CMK (cell line): ENCODE measurements at places on chromosomes 7 and 10.

DNA sequence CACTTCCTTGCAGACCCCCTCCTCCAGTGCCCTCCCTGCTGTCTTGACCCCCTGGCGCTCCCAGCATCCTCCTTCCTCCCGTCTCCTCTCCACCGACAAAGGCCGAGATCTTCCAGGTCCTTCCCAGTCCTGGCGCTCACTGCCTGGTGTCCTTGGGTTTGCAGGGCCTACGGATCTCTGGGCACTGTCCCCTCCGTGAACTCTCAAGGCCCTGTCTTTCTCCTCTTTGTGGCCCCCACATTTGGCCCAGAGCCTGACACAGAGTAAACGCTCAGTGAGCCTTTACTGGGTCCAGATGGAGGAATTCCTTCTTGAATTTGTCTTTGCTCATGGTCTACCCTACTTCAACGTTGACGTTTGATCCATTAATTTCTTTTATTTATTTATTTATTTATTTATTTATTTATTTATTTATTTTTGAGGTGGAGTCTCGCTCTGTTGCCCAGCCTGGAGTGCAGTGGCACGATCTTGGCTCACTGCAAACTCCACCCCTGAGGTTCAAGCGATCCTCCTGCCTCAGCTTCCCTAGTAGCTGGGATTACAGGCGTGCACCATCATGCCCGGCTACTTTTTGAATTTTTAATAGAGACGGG, 29.7 kb downstream of the TMEM270 start:
- no peak for DNase-seq

- DNase-seq: peak; percentile 59
These were observed 93.0 kb downstream of the NHLRC2 start for GRCh38 chr10:113947184-113948041.

DNA sequence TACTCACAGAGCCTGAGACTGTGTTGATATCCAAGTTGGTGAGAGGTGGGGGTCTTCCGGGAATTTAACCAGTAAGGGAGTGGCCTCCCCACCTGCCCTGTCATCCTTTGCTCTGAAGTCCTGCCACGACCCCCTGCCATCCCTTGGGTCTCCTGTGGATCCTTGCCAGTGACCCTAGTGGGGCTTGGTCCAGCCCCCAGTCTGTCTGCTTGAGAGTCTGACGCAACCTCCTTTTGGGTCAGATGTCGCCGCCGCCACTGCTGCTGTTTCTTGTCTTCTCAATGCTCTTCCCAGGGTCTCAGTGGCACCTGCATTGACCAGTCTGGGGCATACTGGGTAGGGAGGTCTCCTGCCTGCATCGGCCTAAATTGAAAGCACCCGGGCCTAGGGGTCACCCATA, 28.8 kb downstream of the PAX2 start:
- no peak for DNase-seq

DNA sequence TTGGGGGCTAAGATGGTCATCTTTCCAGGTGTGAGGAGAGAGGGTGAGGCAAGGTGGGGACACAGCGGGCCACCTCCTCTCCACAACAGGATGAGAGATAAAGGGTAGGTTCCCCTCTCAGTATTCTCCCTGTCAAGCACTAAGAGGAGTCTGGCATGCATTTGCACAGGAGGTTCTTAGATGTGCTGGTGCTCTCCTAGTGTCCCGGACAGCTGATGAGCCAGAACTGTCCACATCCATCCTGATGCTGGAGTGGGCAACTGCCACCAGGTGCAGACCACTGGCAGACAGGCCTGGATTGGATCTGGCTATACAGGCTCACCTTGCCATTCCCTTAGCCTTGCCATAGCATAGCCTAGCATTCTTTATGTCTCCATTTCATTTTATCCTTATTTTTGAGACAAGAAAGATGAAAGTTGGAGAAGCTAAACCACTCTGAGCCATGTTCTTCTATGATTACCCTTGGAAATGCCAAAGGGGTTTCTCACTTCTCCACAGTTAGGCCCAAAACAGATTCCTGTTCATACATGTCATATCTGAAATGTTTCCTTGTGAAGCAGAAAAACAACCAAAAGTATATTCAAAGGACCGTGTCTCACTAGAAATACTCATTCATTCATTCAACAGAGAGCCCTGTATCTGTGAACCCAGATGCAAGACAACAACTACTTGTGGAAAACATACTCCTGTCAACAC, 48.8 kb upstream of the ANTXRL start:
- no peak for DNase-seq

GRCh38 chr10:10222304-10222841, 795.3 kb upstream of the CELF2 start:
- DNase-seq: no peak

DNA sequence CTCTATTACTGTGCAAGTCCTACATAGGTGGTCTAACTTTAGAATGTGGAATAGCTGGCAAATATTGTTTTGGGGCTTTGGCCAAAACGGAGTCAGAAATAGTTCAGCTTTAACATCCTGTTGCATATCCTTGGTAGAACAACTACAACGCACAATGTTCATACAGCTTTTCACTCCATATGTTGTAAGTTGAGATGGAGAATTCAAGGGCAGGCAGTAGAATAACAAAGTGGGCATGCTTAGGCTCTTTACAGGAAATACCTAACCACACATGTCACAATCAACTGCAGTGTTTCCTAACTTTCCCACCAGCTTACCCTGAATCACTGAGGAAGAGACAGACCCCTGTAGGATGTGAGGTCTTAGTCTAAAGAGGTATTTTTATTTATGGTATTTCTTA, 122.3 kb downstream of the PPP1R3A start:
- DNase-seq: no peak

DNA sequence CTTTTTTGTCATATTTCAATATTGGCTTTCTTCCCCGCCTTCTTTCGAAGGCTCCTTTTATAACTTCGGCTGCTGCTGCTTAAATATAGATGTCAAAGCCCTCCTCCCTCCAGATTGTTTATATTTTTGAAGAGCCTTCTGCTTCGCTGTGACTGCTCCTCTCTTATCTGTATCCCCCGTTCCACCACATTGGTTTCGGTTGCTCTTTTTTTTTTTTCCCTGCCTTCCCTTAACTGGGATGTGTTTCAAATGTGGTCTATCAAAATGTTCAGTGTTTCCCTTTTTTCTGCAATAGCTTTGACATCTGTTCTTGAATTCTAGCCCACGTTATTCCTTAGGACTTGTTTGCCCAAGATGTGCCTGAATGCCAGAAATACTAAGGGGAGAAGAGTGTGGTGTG, 96.4 kb downstream of the CUX1 start:
- peak; percentile 68 for DNase-seq

DNA sequence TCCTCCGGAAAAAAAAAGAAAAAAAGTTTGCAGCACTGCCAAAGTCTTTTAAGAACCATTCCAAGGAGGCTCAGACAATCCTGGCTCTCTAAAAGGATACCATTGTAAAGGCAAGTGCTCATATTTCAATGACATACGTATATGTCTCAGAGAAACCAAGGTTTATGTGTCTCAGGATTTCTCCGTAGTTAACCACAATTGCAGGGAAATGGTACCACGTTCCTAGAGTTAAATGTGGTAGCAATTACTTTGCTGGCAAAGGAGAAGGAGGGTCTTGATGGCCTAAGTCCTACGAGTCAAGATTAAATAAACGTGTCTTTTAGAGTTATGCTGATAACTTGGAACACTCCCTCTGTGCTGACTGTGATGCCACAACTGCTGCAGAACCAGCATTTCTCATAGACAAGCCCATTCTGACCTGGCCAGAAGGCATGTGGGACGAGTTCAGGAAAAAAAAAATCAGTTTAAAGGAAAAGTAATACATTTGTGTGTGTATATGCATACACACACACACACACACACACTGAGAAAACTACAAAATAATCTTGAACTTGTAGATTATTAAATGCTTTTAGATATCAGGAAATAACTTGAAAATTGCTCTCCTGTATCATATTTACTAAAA, 245.9 kb downstream of the FGFR2 start:
- no peak for DNase-seq

DNA sequence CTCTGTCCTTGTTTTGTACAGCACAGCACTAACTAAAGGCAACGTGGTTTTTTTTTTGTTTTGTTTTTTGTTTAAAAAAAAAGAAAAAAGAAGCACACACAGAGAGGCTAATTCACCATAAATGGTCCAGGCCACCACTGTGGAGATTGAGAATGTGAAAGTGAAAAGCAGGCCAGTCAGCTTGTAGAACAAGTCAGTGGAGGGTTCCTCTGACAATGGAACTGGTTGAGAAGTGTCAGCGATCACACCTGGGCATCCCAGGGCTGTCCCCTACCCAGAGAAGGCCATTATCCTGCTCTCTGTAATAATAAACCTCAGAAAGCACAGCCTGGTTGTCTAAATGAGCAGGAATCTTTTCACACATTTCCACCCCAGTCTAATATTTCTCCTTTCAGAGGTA, 119.6 kb upstream of the ZNF438 start:
- DNase-seq: no peak

- no peak for DNase-seq
These were observed 429.1 kb upstream of the NFE2L3 start for GRCh38 chr7:25722856-25723255.

- no peak for DNase-seq
These were observed 5.0 kb downstream of the GAD2 start for GRCh38 chr10:26221541-26221940.

GRCh38 chr10:71754562-71754961, 18.8 kb downstream of the VSIR start:
- no peak for DNase-seq

DNA sequence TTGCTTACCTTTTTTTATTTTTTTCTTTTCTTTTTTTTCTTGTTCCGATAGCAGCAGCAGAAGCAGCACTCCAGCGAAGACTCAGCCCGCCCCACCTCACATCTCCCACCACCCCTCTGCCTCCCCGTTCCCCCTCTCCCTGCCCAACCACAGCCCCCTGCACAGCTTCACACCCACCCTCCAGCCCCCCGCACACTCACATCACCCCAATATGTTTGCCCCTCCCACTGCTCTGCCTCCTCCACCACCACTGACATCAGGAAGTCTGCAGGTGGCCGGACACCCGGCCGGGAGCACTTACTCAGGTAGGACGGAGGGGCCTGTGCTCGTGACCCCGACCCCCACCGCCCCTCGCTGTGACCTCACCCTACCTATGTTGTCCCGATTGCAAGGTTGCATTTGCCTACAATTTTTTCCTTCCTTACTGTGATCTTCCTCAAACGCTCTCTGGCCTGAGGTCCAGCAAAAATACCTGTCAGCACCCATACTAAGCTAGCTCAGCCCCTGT, 367.2 kb upstream of the GALNT17 start:
- DNase-seq: no peak

- DNase-seq: no peak
These were observed 990.4 kb downstream of the NRG3 start for GRCh38 chr10:82865366-82865765.
